NCI-H1105 (cell line): ENCODE measurements at places on chromosomes 1 and 21.

DNA sequence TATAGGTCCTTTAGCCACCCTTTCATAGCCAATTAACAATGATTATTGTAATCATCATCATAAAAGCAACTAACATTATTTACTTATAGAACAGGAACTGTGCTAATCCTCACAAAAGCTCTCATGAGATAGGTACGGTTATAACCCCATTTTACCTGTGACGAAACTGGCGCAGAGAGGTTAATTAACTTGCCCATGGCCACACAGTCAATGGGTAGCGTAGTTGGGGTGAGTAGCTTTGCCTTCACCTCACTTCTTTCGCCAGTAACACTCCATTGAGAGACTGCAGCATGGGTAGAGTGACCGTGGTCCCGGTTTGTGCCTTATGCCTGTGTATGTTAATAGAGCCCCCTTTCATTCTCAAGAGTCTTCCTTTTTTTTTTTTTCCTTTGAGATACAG, 10.3 kb downstream of the NIPAL3 start:
- DNase-seq = no peak

- DNase-seq = peak; percentile 30
Measured at GRCh38 chr1:174799136-174799479, 200.6 kb upstream of the CACYBP start.

DNA sequence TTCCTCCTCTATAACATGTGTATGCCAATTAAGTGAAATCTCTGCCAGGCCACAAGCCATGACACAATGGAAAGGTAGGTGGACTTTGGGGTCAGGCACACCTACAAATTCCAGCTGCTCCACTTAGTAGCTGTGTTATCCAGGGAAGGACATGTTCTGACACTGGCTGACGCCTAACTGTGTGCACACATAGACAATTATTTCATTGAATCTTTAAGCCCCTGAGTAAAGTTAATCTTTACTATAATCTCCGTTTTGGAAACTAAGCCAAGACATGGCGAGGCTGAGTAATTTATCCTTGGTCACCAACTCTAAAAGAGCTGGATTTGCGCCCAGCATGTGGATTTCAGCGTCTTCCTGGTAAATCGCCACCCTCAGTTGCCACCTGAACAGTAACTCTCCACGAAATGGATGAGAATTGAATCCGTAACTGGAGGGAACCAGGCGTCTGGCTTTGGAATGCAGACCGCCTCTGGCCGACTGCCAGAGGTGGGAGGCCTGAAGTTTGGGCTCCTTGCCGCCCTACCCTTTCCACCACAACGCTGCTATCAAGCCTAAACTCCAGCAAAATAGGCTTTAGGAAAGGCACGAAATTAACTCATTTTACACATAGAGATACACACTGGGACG, 888 bp upstream of the SNRPE start:
- no peak for DNase-seq

DNA sequence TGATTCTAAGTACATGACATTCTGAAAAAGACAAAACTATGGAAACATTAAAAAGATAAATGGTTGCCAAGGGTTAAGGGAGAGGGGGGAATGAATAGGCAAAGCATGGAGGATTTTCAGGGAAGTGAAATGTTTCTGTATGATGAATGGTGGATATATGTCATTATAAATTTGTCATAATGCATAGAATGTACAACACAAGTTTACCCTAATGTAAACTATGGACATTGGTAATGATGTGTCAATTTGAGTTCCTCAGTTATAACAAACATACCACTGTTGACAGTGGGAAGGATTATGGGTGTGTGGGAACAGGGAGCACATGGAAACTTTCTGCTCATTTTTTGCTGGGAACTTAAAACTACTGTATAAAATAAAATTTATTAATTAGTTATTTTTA, 427.1 kb upstream of the ESRRG start:
- DNase-seq = no peak

DNA sequence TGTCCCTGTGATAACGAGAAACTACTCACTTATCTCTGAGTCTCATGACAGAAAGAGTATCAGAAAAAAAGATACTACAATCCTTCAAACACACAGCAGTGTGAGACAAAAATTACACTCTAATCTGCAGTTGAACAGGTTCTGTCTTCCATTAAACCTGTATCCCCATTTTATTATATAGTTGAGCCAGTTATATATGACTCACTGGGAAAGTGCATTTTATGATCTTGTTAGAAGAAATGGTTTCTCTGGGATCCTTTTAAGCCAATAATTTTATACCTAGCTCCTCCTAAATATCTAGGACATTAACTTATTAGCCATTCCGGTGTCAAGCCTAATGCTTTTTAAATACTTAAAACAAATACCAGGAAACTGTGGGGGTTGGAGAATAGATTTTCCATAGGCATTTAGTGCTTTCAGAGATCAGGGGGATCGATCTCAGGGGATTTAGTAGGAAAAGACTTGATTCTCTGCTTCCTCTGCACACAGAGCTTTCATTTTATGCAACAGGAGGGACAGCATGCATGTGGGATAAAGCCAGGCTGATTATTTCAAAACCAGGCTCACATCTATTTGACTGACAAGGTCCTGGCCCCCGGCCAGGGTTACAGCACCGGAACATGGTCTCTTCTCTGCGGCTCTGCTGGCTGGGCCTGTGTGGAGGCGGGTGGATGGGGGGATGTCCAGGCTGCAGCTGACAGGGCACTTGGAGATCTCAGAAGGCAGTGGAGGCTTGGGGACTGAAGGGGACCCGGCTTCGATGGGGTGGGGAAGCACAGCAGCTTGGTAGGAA, 310.6 kb downstream of the DISC1 start:
- no peak for DNase-seq

- DNase-seq = no peak
Measured at GRCh38 chr21:33968080-33968994, 52.7 kb upstream of the ATP5PO start.

- no peak for DNase-seq
Measured at GRCh38 chr1:57017717-57018116, 51.9 kb upstream of the C8B start.

- no peak for DNase-seq
Measured at GRCh38 chr1:43267291-43267805, 2.4 kb upstream of the TMEM125 start.

- no peak for DNase-seq
Measured at GRCh38 chr1:169483500-169483966, 2.2 kb downstream of the SLC19A2 start.

GRCh38 chr21:44347911-44348451, 5.4 kb upstream of the TRPM2 start:
- peak; percentile 78 for DNase-seq

- no peak for DNase-seq
Measured at GRCh38 chr1:66999640-67000400, 54.1 kb downstream of the SLC35D1 start.

- DNase-seq = no peak
Measured at GRCh38 chr1:226293553-226293920, 15.4 kb downstream of the LIN9 start.

- no peak for DNase-seq
Measured at GRCh38 chr1:240000634-240001033, 91.0 kb upstream of the FMN2 start.

GRCh38 chr21:26617176-26617575, 44.1 kb upstream of the CYYR1 start:
- DNase-seq = no peak

DNA sequence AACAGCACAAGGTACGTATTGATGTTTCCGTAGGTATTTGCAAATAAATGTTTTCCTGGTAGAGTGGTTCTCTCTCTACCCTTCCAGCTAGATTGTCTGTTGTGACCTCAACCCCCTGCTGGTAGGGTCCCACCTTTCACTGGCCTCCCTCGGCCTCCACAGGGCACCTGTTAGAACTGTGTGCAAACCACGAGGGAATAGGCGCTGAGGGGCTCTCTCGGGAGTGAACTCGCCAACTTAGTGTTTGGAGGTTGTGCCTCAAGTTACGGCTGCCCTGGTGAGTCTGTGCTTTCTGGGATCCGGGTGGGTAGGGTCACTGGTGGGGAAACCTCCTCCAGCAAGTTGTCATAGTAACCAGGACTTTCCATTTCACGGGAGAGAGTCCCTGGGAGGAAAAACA, 204.7 kb upstream of the EDN2 start:
- DNase-seq = no peak

GRCh38 chr1:24551960-24552571, 3.8 kb upstream of the NCMAP start:
- DNase-seq = no peak

DNA sequence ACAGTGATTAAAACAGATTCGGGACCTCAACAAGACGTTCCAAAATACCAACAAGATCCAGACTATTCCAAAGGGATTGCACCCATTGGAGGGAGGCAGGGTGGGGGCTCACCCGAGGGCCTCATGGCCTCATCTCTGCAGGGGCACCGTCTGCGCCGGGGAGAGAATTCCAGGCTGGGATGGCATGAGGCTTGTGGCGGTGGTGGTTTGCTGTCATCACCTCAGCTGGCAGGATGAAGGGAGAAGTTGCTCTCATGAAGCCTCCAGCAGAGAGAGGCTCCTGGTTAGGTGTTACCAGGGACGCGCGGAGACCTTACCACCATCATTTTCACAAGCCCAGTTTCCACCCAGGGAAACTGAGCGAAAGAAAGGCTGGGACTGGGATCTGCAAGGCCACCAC, 6.7 kb upstream of the PDPN start:
- no peak for DNase-seq

DNA sequence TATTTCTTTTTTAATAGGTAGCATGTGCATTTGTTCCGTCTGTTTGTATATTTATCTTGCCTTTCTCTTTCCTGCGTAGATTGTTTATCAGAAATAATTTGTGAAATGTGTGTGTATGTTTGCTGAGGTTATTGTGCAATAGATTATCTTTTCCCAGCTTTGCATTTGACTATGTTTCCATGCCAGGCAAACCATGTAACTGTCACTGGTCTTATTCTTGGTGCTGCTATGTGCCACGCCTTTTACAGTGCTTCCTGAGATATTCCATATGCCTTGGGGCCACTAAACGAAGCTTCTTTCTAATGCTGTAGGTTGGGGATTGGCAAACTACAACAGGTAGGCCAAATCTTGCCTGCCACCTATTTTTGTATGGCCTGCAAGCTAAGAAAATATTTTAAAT, 598.8 kb downstream of the PLPP3 start:
- no peak for DNase-seq

DNA sequence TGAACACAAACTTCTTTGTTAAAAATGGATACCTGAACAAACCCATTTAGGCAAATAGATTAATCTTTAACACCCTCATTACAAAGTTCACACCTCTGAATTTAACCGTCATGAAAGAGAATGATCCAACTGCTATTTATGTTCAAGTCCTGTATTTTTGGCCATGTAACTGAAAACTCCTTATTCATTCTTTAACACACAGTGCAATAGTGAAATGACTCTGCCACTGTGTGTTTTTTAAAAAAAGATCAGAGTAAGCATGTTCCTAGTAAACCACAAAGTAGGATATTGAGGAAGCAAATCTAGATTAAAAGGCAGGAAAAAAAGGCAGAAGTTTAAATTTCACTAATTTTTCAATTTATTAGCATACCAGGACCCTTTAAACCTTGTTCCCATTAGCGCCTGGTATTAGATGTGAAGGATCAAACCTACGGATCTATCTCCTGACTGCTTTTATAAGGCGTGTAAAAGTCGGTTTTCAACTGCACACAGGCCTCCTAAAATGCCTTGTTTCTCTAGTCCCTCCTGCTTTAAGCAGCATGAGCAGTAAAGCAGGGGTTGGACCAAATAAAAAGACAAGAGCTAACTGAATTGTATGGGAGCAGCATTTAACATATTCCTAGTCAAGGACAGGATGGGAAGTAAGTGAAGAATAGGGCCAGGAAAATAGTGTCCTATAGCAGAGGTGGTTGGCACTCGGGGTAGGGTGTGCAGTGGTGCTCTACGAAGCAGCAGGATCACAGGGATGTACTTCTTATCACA, 33.4 kb downstream of the NUCKS1 start:
- DNase-seq = no peak

- DNase-seq = no peak
Measured at GRCh38 chr1:90973897-90974798, 47.7 kb downstream of the ZNF644 start.

- no peak for DNase-seq
Measured at GRCh38 chr21:32099812-32100416, 178.9 kb downstream of the MIS18A start.

GRCh38 chr1:97212671-97213070, 491.1 kb downstream of the PTBP2 start:
- DNase-seq = no peak

DNA sequence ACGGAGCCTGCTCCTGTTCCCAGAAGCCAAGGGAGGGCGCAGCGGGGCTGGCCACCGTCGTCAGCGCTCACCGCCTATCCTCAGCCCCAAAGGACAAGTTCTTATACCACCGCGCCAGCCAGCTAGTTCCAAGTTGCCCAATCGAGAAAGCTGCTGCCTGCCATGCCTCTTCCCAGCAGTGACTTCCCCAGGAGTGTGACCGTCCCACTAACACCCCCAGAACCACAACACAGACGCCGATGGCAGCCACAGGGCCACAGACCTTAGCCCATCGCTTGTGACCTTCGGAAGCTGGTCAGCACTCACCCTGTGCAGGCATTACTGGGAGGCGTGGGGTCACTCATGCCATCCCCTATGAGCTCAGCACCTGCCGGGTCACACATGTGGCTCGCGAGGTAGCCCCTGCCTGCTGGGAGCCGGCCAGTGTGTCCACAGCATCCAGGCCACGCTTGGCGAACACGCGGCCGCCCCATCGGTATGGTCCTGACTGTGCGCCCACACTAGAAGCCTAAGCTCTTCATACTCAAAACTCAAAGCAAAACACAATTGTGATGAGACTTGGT, 20.1 kb downstream of the NADK start:
- no peak for DNase-seq

- DNase-seq = no peak
Measured at GRCh38 chr1:230066031-230066430, 1.0 kb upstream of the GALNT2 start.

GRCh38 chr1:20271498-20272400, 18.9 kb upstream of the VWA5B1 start:
- no peak for DNase-seq

DNA sequence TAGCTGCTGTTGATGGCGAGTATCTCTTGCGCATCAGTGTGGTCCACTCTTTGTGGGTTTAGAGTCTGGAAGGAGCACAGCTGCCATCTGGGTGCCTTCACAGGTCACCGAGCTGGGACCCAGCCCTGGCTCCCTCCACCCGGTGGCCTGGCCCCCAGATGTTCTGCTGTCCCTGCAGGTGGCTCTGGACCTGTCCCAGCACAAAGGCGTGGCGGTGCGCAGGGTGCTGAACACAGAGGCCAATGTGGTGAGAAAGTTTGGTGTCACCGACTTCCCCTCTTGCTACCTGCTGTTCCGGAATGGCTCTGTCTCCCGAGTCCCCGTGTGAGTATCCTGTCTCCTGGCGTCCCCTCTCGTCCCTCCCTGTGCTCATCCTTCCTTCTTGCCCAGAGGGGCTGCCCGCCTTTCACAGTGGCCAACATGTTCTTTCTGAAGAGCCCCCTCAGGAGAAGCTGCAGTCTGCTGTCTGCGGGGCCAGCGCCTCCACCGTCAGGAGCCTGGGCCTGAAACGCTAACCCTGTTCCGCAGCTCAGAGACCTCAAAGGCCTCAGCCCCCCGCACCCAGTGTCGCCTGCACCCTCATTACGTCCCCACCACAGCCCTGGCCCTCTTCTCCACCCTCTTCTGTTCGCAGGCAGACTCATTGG, 27.4 kb downstream of the QSOX1 start:
- DNase-seq = no peak

- no peak for DNase-seq
Measured at GRCh38 chr1:145757420-145757819, 38.1 kb downstream of the CD160 start.
